ENCODE measurements at places on chromosomes 2 and 18.

- no peak for DNase-seq
Observed at GRCh38 chr2:129469871-129470270, 509.6 kb upstream of the RAB6C start.

- DNase-seq = no peak
Observed at GRCh38 chr2:62506421-62506750, 391 bp upstream of the TMEM17 start.

- DNase-seq = no peak
Observed at GRCh38 chr2:240895656-240896388, at the start of gene MAB21L4. Gene MAB21L4, minus strand, starts transcription at chr2:240896156. Its CDS starts 159 bp downstream, at chr2:240895997.

DNA sequence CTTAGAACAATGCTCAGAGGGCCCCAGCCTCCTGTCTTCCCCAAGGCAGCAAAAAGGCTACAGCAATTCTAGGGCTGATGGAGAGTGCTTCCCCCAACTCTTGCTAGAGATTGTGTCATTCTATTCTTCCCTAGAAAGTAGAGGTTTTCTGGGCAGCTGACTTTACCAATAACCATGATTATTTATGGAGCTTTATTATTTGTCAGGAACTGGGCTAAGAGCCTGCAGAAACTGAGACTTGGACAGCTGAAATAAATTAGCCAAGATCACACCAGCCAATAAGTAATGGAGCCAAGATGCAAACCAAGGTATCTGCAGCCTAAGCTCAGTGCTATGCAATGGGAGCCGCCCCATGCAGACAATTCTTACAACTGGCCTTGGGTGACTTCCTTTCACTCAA is 84.8 kb downstream of the CCBE1 start:
- DNase-seq = no peak

GRCh38 chr2:128195435-128195984 is 104.5 kb downstream of the UGGT1 start:
- no peak for DNase-seq

GRCh38 chr2:126883666-126884040 is 15.0 kb upstream of the TEX51 start:
- DNase-seq = no peak

GRCh38 chr2:600542-601386 is 76.4 kb downstream of the TMEM18 start:
- no peak for DNase-seq

- peak; percentile 84 for DNase-seq
Observed at GRCh38 chr18:44725300-44726058, 44.8 kb downstream of the SETBP1 start.

DNA sequence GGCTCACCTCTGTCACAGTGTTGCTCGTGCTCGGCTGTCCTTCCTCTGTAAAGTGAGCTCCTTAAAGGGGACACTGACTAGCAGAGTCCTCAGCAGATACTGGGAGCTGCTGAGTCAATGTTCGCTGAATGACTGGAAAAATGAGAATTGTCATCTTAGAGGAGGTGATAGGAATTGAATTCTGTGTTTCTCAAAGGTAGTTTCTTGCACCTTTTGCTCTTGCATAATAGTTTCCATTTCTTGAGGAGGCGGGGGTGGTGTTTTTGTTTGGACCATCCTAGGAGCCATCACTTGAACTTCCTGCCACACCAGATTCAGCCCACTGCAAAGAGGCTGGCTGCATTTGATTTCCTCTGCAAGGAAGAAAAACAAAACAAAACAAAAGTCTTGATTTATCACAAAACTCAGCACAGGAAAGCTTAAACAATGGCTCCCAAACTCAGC is 11.4 kb upstream of the RFX8 start:
- DNase-seq = no peak

DNA sequence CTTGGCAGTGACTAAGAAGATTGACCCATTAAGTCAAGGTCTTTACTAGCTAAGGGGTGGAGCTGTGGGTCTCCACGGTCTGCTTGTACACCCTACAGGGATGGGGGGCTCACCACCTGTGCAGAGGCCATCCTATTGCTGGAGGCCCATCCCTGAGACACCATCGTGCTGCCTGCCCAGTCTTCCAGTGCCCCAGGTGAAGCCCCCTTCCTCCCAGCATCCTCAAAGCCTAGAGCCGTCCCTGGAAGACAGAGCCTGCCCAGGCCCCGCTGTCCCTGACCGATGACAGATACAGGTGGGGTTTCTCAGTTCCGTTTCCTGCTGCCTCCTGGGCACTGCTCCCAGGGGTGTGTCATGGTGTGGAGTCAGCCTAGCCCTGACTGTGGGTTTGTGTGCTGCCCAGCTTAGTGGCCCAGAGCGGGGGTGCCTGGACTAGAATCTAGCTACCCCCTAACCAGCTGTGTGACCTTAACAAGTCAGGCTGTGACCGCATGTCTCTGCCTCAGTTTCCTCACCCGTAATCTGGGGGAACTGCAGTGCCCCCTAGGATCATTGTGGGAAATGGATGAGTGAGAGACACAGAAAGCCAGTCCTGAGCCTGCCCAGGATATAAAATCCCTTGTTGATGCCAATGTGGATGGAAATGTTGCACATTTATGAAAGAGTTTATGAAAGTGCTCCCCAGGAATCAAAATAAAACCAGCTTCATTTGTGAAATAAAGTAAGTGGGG is 2.0 kb downstream of the OTOS start:
- DNase-seq = peak; percentile 42

- peak; percentile 24 for DNase-seq
Observed at GRCh38 chr2:39837856-39838453, 58.9 kb upstream of the THUMPD2 start.

DNA sequence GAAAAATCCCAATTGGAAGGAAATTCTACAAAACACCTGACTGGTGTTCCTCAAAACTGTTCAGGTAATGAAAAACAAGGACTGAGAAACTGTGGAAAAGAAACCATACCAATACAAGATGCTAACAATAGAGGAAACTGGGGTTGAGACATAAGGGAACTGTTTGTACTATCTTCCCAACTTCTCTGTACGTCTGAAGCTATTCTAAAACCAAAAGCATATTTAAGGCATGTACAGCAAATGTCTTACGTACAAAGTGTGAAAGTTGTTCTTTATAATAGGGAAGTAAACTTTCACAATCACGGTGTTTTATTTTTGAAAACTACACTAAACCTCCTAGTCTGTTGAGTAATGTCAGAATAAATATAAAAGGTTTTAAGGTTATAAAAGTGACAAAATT is 776.1 kb upstream of the RAB6C start:
- DNase-seq = no peak

DNA sequence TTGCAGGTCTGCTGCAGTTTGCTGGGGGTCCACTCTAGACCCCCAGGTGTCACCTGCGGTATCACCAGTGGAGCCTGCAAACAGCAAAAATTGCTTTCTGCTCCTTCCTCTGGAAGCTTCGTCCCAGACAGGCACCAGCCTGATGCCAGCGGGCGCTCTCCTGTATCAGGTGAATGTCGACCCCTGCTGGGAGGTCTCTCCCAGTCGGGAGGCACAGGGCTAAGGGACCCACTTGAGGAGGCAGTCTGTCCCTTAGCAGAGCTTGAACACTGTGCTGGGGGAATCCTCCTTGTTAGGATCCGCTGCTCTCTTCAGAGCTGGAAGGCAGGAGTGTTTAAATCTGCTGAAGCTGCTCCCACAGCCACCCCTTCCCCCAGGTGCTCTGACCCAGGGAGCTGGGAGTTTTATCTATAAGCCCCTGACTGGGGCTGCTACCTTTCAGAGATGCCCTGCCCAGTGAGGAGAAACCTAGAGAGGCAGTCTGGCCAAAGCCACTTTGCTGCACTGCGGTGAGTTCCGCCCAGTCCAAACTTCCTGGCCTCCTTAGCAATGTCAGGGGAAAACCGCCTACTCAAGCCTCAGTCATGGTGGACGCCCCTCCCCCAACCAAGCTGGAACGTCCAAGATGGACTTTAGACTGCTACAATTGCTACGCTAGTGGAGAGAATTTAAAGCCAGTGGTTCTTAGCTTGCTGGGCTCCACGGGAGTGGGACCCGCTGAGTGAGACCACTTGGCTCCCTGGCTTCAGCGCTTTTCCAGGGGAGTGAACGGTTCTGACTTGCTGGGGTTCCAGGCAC is 652.5 kb downstream of the KCNJ3 start:
- no peak for DNase-seq

- DNase-seq = peak; percentile 35
Observed at GRCh38 chr2:134301099-134301927, 47.4 kb downstream of the MGAT5 start.

GRCh38 chr2:218255446-218255845 is 5.4 kb upstream of the GPBAR1 start:
- peak; percentile 8 for DNase-seq

GRCh38 chr2:97769308-97769707 is 55.9 kb downstream of the ZAP70 start:
- DNase-seq = no peak

DNA sequence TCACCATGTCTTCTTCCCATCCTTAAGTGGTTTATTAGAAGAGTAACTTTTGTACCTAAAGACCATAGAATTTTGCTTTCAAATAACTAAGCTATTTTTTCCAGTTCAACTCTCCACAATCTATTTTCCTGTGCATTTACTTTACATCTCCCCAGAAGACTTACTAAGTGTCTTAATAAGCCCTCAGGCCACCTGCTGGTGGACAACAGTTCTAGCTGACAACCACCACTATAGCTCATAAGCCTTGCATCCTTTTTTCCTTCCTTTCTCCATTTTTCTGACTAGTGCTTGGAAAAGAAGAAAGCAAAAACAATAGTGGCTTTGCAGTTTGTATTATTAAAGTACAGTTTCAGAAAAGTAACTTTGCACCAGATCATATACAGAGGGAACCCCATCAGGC is 149.5 kb upstream of the TMEM200C start:
- no peak for DNase-seq

DNA sequence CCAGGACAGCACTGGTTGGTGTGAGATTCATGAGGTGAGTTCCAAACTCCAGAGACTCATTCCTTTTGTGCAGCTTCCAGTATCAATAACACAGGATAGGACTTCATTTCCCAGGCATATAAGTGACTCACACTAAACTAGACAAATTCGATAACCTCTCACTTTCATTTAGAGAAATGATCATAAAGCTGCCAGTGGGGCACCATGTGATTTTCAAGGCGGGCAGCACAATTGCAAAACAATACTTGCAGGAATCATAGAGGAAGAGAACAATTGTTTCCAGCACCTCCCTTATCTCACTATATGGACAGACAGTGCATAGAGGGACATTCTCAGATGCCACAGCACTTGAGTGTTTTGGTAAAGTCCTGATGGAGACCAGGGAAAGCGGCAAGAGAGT is 31.3 kb upstream of the DNAH7 start:
- DNase-seq = no peak

GRCh38 chr2:108925286-108925685 is 63.7 kb downstream of the EDAR start:
- no peak for DNase-seq

GRCh38 chr2:217707131-217707611 is 295.6 kb downstream of the TNS1 start:
- peak; percentile 92 for DNase-seq

GRCh38 chr18:57575542-57575941 is 11.0 kb downstream of the FECH start:
- DNase-seq = no peak

DNA sequence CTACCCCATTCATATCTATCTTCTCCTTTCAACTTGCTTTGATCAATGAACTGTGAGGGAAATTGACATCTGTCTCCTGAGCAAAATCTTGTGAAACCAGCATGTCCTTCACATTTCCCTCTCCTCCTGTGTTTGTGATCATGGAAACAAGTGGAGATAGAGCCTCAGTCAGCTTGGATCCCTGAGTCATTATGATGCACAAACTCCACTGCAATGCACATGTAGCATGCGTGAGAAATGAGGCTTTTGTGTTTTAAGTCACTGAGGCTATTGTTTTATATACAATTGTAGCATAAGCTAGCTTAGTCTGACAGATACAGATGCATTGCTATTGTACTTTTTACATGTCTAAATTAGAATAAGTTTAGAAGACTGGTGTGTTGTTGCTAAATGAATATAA is 85.2 kb upstream of the HNMT start:
- DNase-seq = no peak

- no peak for DNase-seq
Observed at GRCh38 chr2:153474407-153474806, 4.2 kb downstream of the RPRM start.

DNA sequence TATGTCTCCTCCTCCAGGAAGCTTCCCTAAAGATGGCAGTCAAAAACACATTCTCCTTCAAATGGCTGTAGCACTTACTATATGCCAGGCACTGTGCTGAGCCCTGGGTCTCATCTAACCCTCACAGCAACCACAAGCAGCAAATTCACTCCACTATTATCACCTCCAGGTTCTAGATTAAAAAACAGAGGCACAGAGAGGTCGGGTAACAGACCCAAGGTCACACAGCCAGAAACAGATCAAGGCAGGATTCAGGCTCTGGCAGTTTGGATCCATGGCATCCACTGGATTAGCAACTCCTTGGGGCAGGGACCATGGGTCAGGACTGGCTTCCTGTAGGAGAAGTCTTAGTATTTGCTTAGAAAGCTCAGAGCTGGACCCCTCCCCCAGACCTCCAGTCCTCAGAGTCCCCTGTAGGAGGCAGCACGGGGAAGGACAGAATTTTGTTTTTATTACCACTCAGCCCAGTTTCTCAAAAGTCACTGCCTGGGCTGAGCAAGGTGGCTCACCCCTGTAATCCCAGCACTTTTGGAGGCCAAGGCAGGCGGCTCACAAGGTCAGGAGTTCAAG is 34.4 kb downstream of the ZFP36L2 start:
- DNase-seq = no peak

DNA sequence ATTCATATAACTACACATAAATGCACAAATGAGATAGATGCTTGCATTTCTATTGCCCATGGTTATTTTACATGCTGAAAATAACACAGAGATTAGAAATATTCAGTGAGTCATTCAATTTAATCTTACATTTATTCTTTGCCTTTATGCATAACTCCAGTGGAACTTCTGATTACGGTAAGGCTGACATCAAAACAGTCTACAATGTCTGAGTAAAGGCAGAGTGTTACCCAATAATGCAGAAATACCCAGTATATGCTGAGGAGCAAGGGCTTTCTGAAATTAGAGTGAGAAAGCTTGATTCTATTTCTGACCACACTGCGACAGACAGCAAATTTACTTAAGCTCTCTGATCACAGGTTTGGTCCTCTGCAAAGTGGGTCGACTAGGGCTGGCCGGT is 9.2 kb downstream of the NMI start:
- DNase-seq = no peak

DNA sequence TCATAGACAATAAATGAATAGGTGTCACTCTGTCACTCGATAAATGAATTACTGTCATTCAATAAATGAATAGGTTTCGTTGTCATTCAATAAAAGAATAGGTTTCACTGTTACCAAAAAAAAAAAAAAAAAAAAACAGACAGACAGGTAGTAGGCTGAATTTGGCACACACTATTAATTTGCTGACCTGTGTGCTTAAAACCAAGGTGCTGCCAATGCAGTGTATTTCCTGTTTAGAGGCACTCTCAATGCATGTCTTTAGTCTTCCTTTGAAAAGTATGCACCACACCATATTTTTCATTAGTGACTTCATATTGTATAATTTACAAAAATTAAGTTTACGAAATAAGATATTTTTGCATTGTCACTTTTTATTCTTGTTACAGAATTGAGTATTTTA is 16.2 kb downstream of the ANKRD62 start:
- no peak for DNase-seq

GRCh38 chr18:59139291-59139614 is 431 bp upstream of the SEC11C start:
- DNase-seq = peak; percentile 87

GRCh38 chr18:42545825-42546224 is 569.7 kb downstream of the RIT2 start:
- DNase-seq = peak; percentile 90

- DNase-seq = no peak
Observed at GRCh38 chr2:178536037-178536436, 55.8 kb downstream of the PLEKHA3 start.

- peak; percentile 90 for DNase-seq
Observed at GRCh38 chr2:241443486-241444223, 64.7 kb downstream of the STK25 start.

- DNase-seq = peak; percentile 34
Observed at GRCh38 chr2:127220102-127220767, at the start of gene CYP27C1. Gene CYP27C1, minus strand, starts transcription at chr2:127220299. Its CDS starts 29 bp downstream, at chr2:127220270.

Measured in M059J (cell line).